Activated CD4-positive, alpha-beta T cell treated with anti-CD3 and anti-CD28 coated beads, Interleukin-2, Interleukin-4, amounts not matched to agents 100 ng/mL and 50 ng/mL, durations not matched to agents 16 hours and 8 hours (primary cell): ENCODE measurements at places on chromosomes 5 and 9.

DNA sequence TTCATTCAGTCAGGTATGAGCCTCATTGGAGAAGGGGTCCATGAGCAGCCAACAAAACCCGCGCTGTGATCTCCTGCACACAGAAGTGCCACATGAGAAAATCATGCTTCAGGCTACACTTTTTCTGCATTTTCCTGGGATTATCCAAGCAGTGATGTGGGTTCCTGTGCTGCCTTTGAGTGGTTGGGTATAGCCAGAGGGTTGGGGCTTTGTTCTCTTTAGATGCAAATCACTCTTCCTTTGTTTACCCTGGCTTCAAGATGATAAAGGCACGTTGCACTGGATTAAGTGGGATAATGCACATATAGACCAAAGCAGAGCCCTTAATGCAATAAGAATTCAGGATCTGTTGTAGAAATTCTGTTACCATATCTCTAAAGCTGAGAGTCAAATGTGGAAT is 18.7 kb downstream of the ECM2 start:
- DNase-seq, result no peak

GRCh38 chr5:172896465-172896864 is 62.4 kb downstream of the ERGIC1 start:
- DNase-seq, result no peak

GRCh38 chr5:132322266-132322665 is 28.1 kb downstream of the SLC22A4 start:
- DNase-seq, result no peak

- peak; percentile 14 for DNase-seq
These were observed 16.9 kb upstream of the ZNF366 start for GRCh38 chr5:72523960-72524582.

- DNase-seq, result no peak
These were observed 42.3 kb downstream of the ZFAND5 start for GRCh38 chr9:72322678-72323077.

DNA sequence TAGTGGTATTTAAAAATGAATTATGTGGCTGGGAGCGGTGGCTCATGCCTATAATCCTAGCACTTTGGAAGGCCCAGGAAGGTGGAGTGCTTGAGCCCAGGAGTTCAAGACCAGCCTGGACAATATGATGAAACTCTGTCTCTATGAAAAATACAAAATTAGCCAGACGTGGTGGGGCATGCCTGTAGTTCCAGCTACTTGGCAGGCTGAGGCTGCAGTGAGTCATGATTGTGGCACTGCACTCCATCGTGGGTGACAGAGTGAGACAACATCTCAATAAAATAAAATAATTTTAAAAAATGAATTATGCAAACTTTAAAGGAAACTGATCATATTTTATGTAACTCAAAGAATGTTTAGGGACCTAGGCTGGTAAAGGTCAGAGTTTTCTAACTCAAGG is 310.8 kb upstream of the DMRT1 start:
- DNase-seq, result no peak

DNA sequence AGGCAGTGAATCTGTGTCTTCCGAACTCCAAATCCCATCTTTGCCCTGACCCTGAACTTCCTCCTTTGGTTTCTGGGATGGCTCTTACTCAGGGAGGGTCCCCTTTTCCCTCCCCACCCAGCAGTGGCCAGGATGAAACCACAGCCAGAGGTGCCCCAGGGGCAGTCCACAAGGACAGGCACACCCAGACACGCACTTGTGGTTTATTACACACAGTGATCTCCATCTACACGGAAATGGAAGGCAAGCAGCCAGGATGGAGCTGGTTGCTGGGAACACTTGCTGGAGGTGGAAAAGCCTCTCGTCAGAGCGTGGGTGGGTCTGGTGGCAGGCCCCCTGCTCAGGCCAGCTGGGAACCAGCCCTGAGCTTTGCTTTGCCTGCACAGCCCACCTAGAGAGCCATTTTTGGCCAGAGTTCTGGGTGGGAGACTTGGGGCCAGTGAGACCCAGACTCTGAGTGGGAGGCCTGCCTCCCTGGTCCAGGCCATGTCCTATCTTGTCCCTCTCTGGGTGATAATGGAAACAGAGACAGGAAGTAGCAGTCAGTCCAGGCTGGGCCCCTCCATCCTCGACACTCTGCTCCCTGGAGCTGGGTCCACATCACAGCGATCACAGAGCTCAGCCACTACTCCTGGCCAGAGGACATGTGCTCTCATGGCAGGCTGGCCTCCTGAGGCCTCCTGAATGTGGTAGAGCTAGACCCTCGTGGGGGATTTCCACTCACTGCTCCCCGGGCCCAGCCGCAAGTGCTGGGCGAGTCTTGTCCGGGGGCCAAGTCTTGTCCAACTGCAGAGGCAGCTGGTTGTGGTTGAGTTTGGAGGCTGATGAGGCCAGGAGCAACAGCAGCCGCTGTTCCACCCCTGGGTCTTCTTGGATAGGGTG is 5.1 kb upstream of the PHYKPL start:
- no peak for DNase-seq

GRCh38 chr5:109506556-109506955 is 96.8 kb upstream of the PJA2 start:
- DNase-seq, result no peak

- no peak for DNase-seq
These were observed 145.0 kb downstream of the SLC12A2 start for GRCh38 chr5:128228521-128228920.

GRCh38 chr5:173397516-173397915 is 69.3 kb upstream of the STC2 start:
- DNase-seq, result no peak

GRCh38 chr5:168827636-168828035 is 248.5 kb upstream of the PANK3 start:
- no peak for DNase-seq

- no peak for DNase-seq
These were observed 190.3 kb downstream of the TMEM167A start for GRCh38 chr5:82886911-82887310.

- no peak for DNase-seq
These were observed 23.3 kb downstream of the CSF2 start for GRCh38 chr5:132096904-132097303.

DNA sequence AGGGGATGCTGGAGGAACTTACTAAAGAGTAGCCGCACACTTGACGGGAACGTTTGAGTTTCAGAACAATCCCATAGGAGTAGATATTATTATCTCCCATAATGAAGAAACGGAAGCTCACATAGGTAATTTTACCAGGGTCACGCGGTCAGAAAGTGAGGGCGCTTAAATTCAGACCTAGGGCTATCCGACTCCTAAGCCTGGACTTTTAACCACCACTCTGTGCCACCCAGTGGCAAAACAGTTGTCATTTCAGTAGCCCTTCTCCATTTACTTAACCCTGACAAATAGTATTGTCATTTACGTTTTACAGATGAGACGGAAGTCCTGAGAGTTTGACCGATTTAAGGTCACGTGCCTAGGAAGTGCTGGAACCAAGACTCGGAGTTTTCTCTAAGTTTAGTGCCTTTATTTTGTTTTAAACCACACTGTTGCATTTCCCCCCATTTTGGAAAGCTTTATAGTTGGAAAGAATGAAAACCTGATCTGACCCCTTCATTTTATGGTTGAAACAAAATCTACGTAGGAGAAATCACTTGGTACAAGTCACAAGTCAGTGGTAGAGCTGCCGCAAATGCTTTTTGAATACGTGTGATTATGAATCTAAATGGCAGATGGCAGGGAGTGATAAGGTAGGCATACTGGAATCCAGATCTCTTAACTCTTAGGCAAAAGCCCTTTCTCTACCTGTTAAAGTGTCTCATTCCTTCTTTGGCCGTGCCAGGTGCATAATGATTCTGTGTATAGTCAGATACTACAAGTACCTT is 650 bp downstream of the MRRF start:
- DNase-seq, result peak; percentile 54

- no peak for DNase-seq
These were observed 69.9 kb downstream of the PLPPR1 start for GRCh38 chr9:101098392-101098791.

- DNase-seq, result no peak
These were observed 375.2 kb downstream of the ARRDC3 start for GRCh38 chr5:91007780-91008402.

GRCh38 chr5:36777105-36777757 is 99.3 kb upstream of the NIPBL start:
- DNase-seq, result no peak

GRCh38 chr5:6719417-6719816 is 6.2 kb downstream of the TENT4A start:
- DNase-seq, result no peak
